HT-29 (cell line): ENCODE measurements at places on chromosomes 5 and 9. TPM values are rescaled to one million over a fixed set of nuclear protein-coding genes. Genes with fewer than 3 reads are reported as not detected.

Gene QRFP
- not detected in 2 replicates for total RNA-seq

Gene SMIM33
- 0.05 TPM in 1 of 2 replicates, not detected in the other for total RNA-seq

Gene CIZ1
- total RNA-seq, result 99.1 and 99.9 TPM in 2 replicates

Gene PCDHGA4
- total RNA-seq, result 0.05 TPM in 1 of 2 replicates, not detected in the other

Gene KIAA0825
- 0.03 and 0.23 TPM in 2 replicates for total RNA-seq

Gene EPB41L4B
- total RNA-seq, result 8.2 and 10.1 TPM in 2 replicates

Gene SLC34A3
- 0.15 TPM in 1 of 2 replicates, not detected in the other for total RNA-seq

Gene SLC1A1
- total RNA-seq, result 39.4 and 40.7 TPM in 2 replicates

Gene PCDHB4
- not detected in 2 replicates for total RNA-seq

Gene IL31RA
- total RNA-seq, result not detected in 2 replicates

Gene PCDHGA2
- total RNA-seq, result 0.03 and 0.05 TPM in 2 replicates

Gene PCDHGC3
- total RNA-seq, result 1.8 and 2.1 TPM in 2 replicates

Gene INSYN2B
- total RNA-seq, result not detected in 2 replicates

Gene TCF7
- total RNA-seq, result 23.8 and 28.5 TPM in 2 replicates

Gene CDC20B
- not detected in 2 replicates for total RNA-seq

Gene SPATA31A3
- total RNA-seq, result not detected in 2 replicates

Gene ADAMTS13
- 0.39 and 1.0 TPM in 2 replicates for total RNA-seq

Gene FOXE1
- total RNA-seq, result not detected in 2 replicates

Gene NLN
- total RNA-seq, result 19.6 and 22.8 TPM in 2 replicates

Gene RALGPS1
- total RNA-seq, result 9.9 and 12.4 TPM in 2 replicates

Gene PAEP
- total RNA-seq, result not detected in 2 replicates

Gene PCSK5
- total RNA-seq, result 33.7 and 33.8 TPM in 2 replicates
